ENCODE measurements at places on chromosomes 12 and 14.

GRCh38 chr14:99028521-99028920 lies 243.5 kb downstream of the BCL11B start:
- no peak for DNase-seq

DNA sequence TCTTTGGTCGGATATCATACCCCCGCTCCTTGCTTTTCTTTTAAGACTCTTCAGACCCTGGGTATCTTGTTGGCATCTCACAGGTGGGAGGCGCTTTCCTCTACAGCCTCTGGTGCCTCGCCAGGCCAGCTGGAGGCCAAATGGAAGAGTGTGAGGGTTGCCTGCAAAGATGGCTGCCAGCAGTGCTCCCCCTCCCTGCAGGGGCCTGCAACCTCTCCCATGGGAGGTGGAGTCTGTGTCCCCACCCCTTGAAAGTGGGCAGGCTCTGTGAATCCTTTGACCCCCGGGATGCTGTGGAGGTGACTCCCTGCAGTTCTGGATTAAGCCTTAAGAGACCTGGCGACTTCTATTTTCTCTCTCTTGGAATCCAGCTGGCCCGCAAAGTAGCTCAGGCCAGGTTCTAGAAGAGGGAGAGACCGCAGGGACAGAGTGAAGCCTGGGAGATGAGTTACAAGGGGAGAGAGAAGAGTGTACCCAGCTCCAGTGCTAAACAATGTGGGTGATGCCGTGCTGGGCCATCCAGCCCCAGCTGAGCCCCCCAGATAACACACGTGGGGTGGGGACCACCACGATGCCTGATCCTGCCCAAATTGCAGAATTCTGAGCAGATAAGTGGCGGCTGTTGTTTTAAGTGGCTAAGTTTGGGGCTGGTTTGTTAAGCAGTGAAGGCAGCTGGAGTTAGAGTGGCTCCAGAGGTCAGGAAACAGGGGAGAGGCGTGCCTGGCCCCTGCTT lies 37.9 kb upstream of the NCOR2 start:
- DNase-seq, result no peak

GRCh38 chr12:109773384-109774011 lies 59.7 kb downstream of the TRPV4 start:
- no peak for DNase-seq

- peak; percentile 28 for DNase-seq
These were observed 148.1 kb upstream of the NRXN3 start for GRCh38 chr14:78022059-78022458.

DNA sequence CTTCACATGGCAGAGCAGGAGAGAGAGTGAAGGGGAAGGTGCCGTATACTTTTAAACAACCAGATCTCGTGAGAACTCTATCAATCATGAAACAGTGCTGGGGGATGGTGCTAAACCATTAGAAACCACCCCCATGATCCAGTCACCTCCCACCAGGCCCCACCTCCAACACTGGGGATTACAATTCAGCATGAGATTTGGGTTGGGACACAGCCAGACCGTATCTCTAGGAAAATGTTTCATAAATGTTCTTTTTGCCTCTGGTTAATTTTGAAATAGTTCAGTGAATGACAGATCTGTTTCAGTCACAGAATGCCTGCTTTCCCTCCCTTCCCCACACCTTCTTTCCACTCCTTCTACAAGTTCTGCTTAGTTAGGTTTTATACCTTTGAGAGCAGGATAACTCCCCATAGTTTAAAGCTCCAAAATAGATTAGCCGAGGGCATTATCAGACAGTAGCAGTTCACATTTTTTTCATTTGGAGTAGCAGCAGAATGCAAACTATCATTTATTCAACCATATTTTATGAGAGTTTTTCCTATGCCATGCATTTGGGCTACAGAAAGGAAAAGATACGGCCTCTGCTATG lies 27.1 kb downstream of the PELI2 start:
- DNase-seq, result no peak

Measured in Panc1 (cell line).